ENCODE measurements at places on chromosomes 7 and 10. TPM values are rescaled to one million over a fixed set of nuclear protein-coding genes. Genes with fewer than 3 reads are reported as not detected.

Gene CYP2C18
- total RNA-seq, result not detected

Gene C7orf33
- not detected for total RNA-seq

Gene LIPN
- not detected for total RNA-seq

GRCh38 chr7:97002555-97003261, 2.6 kb upstream of the DLX6 start:
- no peak for DNase-seq

DNA sequence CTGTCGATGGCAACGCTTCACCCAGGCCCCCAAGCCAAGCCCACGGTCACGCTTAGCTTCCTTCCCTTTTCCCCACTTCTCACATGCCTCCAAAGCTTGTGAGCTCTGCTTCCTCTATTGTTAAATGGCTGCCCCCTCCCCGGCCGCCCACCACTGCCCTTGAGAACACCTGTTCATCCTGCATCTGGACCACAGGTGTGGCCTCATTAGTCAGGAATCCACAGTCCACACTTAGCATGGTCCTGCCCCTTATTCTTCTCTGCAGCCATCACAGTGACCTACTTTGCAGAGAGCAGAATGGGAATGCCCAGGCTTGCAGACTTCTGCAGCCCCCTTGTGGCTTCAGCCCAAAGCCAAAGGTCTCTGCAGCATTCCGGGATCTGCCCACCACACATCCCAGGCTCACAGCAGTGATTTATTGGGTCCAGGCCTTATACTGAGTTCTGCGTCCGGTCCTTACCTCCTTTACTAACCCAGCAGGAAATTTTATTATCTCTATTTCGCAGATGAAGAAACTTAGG, 66.9 kb downstream of the PTPRE start:
- no peak for DNase-seq

DNA sequence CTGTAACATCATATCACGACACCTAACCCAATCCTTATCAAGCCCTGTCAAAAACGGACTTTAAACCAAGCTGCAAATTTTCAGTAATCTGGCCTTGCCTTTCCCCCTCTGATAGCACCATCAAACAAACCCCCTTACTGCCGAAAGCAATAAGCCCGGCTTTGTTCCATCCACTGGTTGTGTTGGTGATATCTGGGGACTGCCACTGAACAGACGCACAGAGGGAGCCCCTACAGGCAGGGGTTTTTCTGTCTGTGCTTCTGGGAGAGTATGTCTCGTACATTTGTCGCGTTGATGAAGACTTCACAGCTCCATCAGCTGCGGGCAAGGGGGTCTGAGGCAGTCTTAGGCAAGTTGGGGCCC, 550 bp upstream of the PLAU start:
- no peak for DNase-seq

DNA sequence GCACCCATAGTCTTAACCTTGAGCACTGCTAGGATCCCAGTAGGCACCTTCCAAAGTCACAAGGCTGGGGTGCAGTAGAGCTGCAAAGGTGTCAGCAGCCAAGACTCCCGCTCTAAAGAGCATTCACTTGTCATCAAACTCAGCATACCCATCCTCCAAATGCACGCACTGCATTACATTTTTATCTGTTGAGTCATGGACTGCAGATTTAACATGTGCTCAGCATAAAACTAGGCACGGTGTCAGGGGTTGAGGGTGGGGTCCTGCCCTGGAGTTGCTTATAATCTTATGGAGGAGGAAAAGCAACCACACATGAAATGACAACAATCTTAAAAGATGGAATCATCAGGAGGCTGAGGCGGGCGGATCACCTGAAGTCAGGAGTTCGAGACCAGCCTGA, 102.6 kb downstream of the PARP12 start:
- DNase-seq, result no peak

GRCh38 chr10:70145666-70146488, 623 bp downstream of the TYSND1 start:
- no peak for DNase-seq

Data from renal cortical epithelial cell (primary cell).